ENCODE measurements at places on chromosomes 4 and X.

DNA sequence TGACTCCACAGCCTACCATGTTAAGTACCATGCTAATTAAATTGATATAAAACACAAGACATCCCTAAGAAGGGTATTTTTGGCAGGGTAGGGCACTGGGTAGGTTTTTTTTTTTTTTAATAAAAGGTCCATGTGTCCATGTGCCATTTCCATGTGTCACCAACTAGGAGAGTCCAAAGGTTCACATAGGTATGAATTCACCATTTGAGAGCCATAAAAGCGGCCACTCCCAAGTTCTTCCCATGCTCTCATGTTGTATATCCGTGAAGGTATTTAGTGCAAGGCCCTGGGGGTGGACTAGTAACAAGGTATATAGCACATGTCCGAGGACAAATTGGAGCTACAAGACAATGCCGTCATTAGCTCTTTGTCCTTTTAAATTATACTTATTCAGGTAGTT lies 107.3 kb downstream of the PDE5A start:
- DNase-seq, result no peak

GRCh38 chrX:39714471-39714870 lies 383.3 kb downstream of the BCOR start:
- no peak for DNase-seq

DNA sequence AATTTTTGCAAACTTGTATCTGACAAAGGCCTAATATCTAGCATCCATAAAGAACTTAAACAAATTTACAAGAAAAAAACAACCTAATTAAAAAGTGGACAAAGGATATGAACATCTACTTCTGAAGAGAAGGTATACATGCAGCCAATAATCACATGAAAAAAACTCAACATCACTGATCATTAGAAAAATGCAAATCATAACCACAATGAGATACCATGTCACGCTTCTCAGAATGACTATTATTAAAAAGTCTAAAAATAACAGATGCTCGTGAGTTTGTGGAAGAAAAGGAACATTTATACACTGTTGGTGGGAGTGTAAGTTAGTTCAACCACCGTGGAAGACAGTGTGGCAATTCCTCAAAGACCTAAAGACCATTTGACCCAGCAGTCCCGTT lies 24.0 kb downstream of the CEP44 start:
- DNase-seq, result no peak

DNA sequence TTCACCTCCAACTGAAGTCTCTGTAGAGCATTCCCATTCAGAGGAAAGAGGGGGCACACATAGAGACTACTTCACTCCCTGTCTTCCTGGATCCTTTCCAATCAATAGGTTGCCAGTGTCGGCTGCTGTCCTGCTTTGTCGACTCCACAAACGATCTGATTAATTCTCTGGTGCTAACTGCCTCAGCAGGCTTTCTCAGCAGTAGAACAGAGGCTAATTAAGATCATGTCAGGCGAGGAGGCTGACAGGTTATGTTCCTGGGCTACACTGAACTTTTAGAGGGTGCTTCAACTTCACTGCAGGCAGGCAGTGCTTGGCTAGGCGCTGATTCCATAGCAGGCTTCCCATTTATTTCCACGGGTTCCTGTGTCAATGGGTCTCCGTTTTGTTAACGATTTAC lies 79.2 kb downstream of the GRIA3 start:
- no peak for DNase-seq

DNA sequence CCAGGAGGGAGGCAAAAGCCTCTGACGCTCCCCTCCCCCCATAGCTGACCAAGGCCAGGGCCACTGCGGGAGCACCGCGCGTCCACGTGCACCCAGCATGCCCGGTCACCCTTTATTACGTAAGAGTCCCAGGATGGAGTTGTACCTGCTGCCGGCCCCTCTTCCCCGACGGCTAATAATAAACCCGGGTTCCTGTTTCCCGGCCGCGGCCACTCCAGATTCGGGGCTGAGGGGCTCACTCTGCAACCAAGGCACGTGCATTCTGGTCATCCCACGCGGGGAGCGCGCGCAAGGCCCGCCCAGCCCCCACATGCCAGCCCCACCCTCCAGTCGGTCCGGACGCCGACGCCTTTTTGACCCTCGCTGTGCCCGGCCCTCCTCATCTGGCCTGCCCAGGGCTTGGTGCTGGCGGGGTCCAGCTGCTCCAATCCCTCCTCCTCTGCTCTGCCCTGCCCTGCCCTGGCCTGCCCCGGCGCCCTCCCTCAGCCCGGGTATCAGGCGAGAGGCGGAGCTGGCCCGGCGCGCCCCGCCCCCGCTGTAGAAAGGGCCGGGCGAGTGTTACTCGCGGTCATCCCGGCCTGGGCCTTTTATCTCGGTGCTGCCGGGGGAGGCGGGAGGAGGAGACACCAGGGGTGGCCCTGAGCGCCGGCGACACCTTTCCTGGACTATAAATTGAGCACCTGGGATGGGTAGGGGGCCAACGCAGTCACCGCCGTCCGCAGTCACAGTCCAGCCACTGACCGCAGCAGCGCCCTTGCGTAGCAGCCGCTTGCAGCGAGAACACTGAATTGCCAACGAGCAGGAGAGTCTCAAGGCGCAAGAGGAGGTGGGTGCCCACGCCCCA lies 2.6 kb downstream of the MID1IP1 start:
- no peak for DNase-seq

DNA sequence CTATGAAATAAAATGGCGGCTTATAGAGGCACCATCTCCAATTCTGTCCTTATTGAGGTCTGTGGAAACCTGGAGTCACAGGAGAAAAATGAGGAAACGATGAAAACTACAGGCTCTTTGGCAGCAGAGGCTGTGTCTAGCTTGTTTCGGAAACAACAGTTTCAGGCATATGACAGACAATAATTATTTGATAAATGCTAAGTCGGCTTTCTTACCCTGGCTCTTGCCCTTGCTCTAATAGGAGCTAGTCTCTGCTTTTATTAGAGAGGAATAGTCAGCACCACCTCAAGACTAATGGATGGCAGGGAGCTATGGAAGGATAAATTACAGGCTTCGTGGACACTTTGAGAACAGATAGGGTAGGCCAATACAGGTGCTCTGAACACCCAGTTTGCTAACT lies 24.3 kb downstream of the HADH start:
- DNase-seq, result no peak

DNA sequence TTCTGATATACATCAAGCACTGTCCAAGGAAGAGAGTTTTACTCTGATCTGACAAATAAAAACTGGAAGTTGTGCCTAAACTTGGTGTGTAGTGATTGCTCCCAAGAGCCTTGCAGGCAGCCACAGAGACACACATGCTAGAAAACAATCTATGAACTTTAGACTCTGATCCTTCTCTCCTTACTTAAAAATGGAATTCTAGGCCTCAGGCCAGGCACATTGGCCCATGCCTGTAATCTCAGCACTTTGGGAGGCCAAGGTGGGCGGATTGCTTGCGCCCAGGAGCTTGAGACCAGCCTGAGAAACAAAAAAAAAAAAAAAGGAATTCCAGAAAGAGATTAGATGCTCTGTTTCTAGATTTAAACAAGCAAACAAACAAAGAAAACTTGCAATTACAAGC lies 45.6 kb upstream of the S100G start:
- no peak for DNase-seq

GRCh38 chrX:123060986-123061385 lies 123.1 kb upstream of the GRIA3 start:
- DNase-seq, result no peak

DNA sequence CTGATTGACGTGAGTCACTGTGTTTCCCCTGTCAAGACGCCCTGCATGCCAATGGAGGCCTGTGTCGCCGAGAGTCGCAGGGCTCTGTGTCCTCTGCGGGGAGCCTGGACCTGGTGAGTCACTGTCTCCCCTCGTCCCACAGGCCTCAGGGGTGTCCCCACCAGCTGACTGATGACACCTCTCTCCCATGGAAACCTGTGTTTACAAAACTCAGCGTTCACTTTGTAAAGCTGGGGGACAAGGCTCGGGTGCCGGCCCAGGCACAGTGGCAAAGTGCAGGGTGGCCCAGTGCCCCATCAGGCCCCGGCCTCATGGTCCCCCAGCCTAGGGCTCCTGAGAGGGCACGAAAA lies 21.2 kb upstream of the HGFAC start:
- DNase-seq, result no peak

GRCh38 chr4:1056671-1057402 lies 45.4 kb downstream of the FGFRL1 start:
- DNase-seq, result no peak

DNA sequence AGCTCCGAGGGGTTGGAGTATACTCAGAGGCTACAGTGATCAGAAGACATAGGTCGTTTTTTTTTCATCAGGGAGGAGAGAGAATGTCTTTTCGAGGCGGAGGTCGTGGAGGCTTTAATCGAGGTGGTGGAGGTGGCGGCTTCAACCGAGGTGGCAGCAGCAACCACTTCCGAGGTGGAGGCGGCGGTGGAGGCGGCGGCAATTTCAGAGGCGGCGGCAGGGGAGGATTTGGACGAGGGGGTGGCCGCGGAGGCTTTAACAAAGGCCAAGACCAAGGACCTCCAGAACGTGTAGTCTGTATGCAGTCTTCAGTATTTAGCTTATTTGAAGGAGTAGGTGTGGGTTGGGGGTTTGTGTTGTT lies 500 bp downstream of the GAR1 start:
- no peak for DNase-seq

GRCh38 chr4:185312699-185313098 lies 83.0 kb downstream of the LRP2BP start:
- no peak for DNase-seq

- no peak for DNase-seq
These were observed 35.4 kb downstream of the JADE1 start for GRCh38 chr4:128844931-128845330.

GRCh38 chr4:17545374-17546140 lies 30.6 kb downstream of the CLRN2 start:
- no peak for DNase-seq

DNA sequence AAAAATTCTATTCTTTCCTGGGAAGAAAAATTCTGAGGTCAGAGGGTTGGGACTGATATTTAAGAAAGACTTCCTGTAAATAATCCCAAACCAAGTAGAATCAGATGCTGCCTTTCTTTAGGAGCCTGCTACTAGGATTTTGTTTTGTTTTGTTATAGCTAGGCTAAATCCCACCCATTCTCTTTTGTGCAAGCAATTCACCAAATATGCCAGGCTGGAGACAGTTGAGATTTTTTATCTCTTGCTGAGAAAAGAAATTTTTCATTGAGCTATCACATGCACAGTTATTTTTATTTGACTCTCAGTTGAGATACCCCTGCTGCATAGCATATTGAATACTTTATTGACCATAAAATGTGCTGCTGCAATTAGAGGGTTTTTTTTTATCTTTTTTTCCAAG lies 196.0 kb downstream of the KCNIP4 start:
- DNase-seq, result no peak

DNA sequence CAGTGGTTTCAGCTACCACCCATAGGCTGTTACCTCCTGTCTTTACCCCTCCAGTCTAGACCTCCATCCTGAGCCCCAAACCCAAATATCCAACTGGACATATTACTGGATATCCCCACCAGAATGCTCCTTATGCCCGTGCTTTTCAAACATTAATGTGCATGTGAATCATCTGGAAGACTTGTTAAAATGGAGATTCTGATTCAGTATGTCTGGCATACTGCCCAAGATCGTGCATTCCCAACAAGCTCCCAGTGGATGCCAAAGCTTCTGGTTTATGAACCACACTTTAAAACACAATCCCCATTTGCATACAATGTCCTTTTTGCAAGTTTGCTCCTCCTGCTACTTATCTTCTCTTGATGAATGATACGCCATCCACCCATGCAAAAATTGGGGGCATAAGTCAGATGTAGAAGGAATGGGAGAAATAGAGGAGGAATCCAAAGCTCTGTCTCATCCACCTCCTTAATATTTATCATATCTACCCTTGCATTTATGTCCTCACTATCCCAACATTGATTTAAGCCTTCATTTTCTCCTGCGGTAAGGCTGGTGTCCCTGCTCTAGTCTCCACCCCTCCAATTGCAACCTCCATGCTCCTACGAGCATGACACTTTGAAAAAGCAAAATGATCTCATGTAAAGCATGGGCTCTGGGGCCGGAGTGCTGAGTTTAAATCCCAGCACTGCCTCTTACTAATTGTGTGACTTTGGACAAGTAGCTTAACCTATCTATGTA lies 7.4 kb upstream of the PGRMC1 start:
- no peak for DNase-seq

DNA sequence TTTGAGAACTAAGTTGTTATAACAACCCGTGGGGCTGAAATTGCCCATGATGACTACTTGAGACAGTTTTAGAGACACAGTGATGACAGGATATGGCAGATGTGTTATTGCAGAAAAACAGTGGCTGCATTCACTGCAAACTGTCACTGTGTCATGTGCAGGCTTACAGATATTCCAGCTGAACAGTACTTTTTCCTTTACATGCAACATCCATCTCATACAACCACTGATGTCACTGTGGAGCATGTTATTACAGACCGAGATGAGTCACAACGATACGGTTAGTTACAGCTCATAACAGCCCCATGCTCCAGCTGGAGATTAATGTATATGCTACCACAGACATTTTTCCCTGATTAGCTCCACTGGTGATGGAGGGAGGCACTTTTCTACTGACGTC lies 207.4 kb downstream of the TMA16 start:
- DNase-seq, result no peak

GRCh38 chr4:106652095-106652494 lies 283.5 kb upstream of the GIMD1 start:
- no peak for DNase-seq

GRCh38 chr4:85509882-85510631 lies 35.1 kb downstream of the ARHGAP24 start:
- DNase-seq, result no peak

DNA sequence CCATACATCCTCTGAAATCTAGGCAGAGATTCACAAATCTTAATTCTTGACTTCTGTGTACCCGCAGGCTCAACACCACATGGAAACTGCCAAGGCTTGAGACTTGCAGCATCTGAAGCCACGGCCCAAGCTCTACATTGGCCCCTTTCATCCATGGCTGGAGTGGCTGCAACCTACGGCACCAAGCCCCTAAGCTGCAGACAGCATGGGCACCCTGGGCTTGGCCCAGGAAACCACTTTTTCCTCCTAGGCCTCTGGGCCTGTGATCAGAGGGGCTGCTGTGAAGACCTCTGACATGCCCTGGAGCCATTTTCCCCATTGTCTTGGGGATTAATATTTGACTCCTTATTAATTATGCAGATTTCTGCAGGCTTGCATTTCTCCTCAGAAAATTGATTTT lies 457.9 kb downstream of the GRIA2 start:
- no peak for DNase-seq

DNA sequence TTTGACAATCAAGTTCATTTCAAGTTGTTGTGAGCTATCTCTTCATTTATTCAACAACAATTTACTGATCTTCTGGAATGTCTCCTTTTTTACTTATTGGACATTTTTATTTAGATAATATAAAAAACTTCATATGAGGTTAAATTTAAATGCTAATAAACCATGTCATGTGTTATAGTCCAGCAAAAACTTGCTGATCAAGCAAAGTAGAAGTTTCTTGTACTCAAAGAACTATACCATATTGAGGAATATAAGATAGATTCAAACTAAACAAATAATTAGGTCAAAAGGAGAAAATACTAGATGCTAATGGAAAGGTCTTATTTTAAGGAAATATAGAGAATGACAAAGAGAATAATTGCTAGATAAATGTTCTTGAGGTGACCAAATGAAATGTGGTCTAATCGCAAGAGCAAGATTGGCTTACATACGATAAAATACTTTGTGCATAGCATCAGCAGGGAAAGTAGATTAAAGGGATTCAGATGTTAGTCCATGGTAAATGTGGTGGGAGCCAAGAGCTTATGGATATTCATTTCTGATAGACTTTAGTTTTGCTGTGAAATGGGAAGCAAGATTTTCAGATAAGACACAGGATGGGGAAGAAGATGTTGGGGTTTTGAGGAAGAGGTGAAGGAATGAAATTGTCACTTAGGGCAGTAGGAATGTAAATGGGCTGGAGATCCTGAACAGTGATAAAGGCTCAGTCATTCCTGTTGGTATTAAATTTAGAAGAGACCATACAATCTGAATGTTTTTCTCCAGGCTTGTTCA lies 229.5 kb downstream of the MAPK10 start:
- DNase-seq, result no peak
